Activated T-cell treated with anti-CD3 and anti-CD28 coated beads, Interleukin-2, amount 50 U/mL, for 72 hours (primary cell): ENCODE measurements at places on chromosomes 13 and 19. TPM values are rescaled to one million over a fixed set of nuclear protein-coding genes. Genes with fewer than 3 reads are reported as not detected.

C19orf85 gene
- not detected for total RNA-seq

WTIP gene
- 0.70 TPM for total RNA-seq

TMIGD2 gene
- 29.1 TPM for total RNA-seq

MISP3 gene
- 4.6 TPM for total RNA-seq

FCGBP gene
- total RNA-seq: 13.4 TPM

KLF1 gene
- 0.19 TPM for total RNA-seq

DACT3 gene
- 3.4 TPM for total RNA-seq

PRX gene
- total RNA-seq: 3.4 TPM

SULT2A1 gene
- total RNA-seq: not detected

ZNF320 gene
- 13.0 TPM for total RNA-seq

SUGP2 gene
- total RNA-seq: 122 TPM

PRR36 gene
- total RNA-seq: 0.96 TPM

TLE6 gene
- total RNA-seq: 6.0 TPM
